ENCODE measurements at places on chromosomes 12 and 14.

DNA sequence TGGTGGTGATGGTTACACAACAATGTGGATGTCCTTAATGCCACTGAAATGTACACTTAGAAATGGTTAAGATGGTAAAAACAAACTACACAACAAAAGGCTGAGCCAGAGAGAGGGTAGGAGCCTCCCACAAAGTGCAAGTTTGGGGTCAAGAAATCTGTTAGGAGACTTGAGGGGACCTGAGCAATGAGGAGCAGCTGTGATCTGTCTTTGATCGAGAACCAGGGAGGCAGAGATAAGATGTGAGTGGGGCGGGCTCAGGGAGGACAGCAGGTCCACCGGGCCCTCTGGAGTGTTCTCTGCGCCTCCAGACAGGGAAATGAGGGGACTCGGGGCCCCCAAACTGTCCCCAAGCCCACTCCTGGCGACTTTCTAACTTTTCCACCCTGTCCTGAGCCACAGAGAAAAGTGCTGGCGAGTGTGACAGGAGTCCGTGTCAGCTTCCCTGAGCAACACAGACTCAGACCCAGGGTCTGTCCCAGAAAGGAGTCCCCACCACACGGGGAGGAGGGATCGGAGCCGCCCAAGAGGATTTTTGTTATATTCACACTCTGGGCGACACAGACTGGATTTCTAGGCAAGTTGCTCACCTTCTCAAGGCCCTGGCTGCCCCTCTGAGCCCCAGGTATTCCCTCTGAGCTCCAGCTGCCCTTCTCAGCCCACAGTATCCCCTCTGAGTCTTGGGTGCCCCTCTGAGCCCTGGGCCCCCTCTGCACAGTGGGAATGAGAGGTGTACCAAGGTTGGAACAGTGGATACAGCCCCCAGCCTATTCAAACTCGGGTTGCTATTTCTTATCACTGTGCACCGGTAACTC is 11.5 kb upstream of the SCARB1 start:
- no peak for DNase-seq

DNA sequence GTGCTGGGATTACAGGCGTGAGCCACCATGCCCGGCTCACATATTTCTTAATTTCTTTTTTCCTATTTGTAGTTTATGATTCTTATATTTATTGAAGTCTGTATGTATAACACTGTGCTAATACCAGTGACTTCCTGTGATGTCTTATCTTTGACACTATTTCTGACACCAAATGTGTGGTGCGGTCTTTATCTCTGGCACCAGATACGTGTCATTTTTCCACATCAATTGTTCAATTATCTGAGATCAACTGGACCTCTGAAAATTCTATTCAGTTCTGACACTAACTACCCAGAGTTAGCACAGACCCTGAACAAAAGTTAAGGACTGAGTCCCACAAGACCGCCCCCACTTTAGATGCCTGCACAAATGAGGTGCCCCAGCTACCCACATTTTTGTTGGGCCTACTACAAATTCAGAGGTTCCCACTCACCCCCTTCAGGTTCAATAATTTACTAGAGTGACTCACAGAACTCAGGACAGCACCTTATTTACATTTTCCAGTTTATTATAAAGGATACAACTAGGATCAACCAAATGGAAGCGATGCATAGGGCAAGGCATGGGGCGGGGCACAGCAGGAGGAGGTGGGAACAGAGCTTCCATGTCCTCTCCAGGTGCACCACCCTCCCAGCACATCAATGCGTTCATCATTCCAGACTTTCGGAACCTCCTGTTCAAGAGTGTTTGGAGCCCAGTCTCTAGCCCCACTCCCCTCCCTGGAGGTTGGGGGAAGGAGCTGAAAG is 11.6 kb upstream of the SRSF9 start:
- DNase-seq, result no peak

DNA sequence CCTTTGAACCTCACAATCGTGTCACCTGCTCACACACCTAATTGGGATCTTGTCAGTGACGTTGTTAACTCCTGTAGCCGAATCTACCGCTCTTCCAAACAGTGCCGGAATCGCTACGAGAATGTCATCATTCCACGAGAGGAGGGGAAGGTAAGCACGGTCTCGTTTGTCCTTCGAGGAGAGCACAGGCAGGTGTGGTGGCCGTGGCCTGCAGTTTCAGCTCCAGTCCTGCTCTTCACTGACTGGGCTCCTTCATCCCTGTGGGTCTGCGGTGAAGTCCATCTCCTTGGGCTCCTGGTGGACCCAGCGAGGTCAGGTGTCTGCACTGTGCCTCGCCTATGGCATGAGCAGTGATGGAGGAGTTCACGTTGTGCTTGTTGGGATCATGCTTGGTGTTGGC is 96.0 kb downstream of the EP400 start:
- no peak for DNase-seq

GRCh38 chr12:120116441-120116791 is at the start of gene RAB35:
TSS of gene RAB35 (minus strand) at chr12:120116753. CDS start at chr12:120116650, 103 bp downstream.
- DNase-seq, result no peak

- DNase-seq, result no peak
Observed at GRCh38 chr14:21192875-21193535, 37.1 kb upstream of the OR5AU1 start.

Measured in HepG2 (cell line).